COR-L47 (cell line): ENCODE measurements at places on chromosomes 2 and 18.

- no peak for DNase-seq
Measured at GRCh38 chr2:227728035-227728434, at the start of gene SCYGR7. SCYGR7 (plus strand) TSS chr2:227728335; CDS start chr2:227728335, 0 bp downstream.

DNA sequence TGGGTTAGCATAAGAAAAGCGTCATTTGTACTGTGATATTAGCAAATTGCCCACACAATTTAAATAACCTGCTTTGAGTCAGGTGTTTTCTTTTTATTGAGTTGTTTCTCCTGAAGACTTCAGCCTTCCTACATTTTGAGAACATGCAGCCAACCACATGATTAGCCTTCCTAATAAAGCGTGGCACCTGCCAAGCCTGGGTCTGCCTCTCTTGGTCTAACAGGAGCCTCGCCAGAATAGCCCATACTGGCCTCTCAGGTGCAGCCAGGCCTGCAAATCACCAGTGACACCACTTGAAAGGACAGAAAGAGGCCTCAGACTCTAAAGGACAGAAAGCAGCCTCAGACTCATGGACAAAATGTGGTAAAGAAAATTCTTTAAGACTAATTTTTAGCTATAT is 653.8 kb downstream of the BCL11A start:
- DNase-seq, result no peak

DNA sequence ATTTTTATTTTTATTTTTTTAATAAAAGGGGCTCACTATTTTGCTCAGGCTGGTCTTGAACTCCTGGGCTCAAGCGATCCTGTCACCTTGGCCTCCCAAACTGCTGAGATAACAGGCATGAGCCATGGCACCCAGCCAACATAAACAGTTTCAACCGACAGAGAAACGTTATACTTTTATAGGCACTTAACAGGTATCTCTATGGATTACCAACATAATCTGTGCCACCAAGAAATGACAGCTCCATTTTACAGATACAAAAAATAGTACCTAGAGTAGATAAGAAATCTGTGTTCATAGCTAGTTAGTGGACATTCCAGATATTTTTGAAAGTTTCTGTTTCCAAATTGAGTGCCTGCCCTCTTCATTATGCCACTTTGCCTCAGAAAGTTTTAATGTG is 1316.7 kb downstream of the LRP1B start:
- no peak for DNase-seq

DNA sequence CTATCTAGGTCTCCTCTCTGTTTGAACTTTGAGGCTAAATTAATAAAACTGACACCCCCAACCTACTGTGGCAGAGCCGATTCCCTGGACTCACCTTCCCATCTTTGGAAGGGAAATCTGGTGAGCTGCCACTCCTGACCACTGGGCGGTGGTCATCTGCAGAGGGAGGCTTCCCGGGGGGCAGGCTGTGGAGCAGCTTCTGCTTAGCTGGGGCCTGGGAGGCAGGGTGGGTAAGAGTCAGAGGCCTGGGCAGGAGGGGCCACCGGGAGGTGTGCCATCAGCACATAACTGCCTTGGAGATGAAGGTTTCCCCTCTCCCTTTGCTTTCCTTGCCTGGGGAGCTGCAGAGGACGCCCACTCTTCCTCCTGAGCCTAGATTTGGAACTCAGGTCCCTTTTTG is 2.3 kb upstream of the NPPC start:
- no peak for DNase-seq

DNA sequence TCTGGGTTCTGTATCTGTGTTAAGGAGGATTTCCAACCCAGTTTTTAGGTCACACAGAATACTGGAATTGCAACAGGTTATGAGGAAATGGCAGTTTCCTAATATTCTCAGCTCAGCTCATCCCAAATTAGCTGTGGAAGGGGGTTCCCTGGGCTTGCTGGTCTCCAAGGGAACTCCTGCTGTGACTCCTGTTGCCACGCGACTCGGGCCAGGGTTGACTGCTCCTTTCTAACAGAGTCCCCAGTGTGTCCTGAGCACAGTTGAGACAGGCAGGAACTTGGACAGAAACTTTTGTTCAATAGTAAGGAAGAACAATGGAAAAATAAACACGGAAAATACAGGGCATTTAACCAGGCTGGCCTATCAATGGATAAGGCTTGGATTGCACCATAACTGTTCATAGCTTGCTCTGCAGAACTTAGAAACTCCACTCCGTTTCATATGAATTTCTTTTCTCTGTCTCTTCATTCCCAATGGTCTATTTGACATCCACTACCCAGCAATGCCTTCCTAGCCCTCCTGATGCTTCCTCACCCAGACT is 3.8 kb upstream of the ROCK2 start:
- DNase-seq, result no peak

DNA sequence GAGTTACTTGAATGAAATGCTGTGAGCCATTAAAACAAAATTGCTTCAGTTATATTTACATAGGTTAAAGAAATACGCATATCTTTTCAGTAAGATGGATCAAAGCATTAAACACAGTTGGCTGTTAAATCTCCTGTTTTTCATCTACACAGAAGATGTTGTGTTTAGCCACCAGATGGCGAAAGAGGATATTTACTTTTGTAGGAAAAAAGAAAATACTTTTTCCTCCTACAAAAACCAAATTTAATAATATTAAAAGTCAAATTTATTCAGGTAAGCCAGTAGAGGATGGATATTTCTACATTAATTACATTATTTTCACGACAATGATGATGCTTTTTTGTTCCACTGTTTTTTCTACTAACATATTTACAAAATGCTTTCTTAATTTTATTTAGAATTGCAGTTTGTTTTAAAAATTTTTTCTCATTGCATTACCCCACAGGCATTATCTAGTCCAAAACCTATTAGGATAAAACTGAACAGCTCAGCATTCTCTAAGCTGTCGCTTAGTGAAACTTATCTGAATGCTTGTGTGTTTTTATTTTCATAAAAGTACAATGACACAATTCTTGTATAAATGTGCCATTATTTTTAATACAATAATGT is 173.7 kb downstream of the ASXL3 start:
- peak; percentile 75 for DNase-seq

DNA sequence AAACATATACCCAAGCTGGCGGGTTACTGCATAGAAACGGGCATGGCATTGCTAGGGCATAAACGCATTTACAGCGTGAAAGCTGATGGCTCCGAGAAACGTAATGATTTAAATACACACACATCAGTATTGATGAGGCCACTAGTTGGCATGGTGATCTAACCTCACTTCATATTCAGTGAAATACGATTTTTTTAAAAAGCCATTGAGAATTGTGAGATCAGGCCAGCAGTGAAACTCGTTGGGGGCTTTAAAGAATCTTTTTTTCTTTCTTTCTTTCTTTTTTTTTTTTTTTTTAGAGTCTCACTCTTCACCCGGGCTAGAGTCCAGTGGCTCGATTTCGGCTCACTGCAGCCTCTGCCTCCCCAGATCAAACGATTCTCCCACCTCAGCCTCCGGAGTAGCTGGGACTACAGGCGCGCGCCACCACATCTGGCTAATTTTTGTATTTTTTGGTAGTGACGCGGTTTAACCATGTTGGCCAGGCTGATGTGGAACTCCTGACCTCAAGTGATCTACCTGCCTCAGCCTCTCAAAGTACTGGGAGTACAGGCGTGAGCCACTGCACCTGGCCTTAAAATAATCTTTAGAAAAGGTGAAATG is 2.4 kb upstream of the SMAD7 start:
- no peak for DNase-seq

- DNase-seq, result no peak
Measured at GRCh38 chr2:74597410-74597809, 42.9 kb downstream of the DOK1 start.

GRCh38 chr2:7773362-7774360 is 856.4 kb downstream of the RNF144A start:
- DNase-seq, result no peak

- DNase-seq, result no peak
Measured at GRCh38 chr2:234840336-234840735, 111.5 kb upstream of the SH3BP4 start.

DNA sequence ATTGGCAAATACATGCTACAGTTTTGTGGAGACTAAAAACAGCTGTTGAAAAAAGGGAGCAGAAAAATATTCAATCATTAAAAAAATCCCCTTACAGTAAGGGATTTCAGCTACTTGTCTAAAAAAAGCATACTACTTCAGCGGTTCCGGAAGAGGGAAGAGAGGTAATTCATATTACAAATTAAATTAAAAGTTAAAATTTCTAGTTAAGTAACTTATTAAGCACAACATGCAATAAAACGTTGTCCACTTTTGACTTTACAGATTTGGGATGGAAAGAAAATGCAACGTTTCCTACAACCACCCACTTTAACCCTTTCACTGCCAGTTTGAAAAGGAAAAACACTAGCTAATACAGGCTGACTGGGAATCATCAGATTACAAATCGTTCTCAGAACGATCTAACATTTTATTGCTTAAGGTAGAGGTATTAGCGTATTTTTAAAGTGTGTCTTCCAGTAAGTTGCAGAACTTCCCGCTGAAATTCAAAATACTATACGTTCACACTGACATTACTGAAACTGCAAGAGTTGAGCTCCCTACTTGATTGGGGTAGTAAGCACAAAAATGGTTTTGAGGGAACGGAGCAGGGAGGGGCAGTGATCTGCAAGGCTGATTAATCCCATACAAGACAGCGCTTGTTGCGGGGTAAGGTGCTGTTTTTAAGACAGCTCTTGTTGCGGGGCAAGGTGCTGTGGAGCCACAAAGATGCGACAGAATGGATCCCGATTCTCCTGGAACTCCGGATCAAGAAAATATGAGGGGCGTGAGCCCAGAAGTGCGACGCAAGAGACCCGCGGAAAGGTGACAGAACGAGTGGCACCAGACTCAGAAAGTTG is 743 bp downstream of the HADHA start:
- no peak for DNase-seq

GRCh38 chr2:100674666-100675065 is 111.9 kb downstream of the PDCL3 start:
- no peak for DNase-seq

- no peak for DNase-seq
Measured at GRCh38 chr2:59893612-59894011, 659.8 kb downstream of the BCL11A start.

DNA sequence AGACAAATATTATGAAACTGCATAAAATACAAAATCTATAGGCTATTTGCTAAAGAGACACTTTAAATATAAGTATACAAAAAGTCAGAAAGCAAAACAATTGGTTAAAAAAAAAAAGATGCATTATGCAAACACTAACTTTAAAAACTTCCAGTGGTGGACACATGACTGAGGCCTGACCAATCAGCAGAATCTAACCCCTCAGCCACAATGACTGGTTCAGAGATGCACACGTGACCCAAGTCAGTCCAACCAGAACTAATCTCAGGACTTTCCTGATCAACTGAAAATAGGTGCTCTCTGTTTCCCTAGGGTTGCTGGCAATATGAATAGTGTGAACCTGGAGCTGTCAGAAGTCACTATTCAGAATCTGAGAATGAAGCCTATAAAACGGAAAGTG is 22.7 kb downstream of the DNER start:
- DNase-seq, result no peak

- no peak for DNase-seq
Measured at GRCh38 chr18:25133879-25134278, 218.1 kb downstream of the ZNF521 start.

DNA sequence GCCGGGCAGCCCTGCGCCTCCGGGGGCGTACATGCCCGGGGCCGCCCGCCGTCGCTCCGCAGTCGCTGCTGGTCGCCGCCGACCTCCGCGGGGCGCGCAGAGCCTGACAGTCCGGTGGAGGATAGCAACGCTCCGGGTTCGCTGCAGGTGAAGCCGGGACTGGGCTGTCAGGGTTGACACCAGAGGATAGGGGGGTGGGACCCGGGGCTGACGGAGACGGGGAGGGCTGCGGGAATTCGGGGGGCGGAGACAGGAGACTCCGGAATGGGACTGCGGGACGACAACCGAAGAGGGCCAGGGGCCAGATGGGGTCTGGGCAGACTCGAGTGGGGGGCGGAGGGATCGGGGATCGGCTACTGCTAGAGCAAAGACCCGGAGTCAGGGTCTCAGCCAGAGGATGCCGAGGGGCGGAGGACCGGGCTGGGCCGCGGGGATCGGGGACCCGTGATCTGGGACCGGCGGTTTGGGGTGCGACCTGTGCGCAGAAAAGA is 403 bp downstream of the TMEM127 start:
- DNase-seq, result no peak

DNA sequence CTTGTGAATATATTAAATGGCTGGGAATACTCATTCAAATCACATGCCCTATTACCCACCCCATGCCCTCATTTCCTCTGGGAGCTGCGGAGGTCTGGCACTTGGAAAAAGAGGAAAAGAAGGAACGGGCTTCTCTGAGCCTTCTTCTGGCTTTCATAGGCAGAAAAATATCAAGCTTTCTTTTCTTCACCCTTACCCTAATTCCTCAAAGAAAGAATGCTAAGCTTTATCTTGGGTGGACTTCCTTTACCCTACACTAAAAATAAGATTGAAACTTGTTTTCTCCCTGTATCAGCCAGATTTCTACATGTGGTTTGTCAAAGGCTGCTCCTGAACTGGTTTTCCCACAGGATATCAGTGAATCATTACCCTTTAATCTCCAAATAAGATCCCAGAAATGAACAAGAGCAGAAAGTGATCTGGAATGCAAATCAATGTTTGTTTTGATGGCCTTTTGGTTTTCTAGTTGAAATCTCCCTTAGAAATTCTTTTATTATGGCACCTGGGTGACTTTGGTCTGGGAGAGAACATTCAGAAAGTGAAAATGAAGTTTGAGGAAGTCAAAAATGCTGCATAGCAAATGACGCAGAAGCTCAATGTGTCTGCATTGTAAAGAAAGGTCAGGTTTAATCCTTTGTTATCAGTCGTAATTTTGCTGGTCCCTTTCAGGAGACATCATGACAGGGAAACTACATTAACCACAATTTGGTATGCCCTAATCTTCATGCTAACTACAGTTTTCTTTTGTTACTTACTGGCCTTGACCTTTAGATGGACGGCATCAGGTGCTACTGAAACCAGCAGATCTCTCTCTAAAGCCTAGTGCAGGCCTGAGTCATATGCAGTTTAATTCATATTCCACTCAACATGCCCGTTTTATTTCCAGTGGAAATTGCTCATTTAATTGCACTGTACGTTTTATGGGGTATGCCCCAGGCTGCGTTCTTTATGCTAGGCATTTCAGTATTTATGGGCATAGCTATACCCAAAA is 46.6 kb upstream of the HNRNPA3 start:
- DNase-seq, result no peak

GRCh38 chr2:234245945-234246344 is 195.4 kb downstream of the SPP2 start:
- DNase-seq, result no peak
